ENCODE measurements at places on chromosomes 16 and 17.

DNA sequence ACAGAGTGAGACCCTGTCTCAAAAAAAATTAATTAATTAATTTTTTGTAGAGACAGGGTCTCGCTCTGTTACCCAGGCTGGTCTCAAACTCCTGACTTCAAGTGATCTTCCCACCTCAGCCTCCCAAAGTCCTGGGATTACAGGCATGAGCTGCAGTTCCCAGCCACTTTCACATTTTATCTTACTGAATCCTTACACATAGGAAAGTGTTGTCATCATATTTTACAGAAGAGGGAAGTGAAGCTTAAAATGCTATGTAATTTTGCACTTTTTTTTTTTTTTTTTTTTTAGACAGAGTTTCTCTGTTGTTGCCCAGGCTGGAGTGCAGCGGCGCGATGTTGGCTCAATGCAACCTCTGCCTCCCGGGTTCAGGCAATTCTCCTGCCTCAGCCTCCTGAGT is 21.1 kb upstream of the ZNF629 start:
- no peak for DNase-seq

- DNase-seq: no peak
Observed at GRCh38 chr16:88048985-88049384, 97.8 kb downstream of the BANP start.

DNA sequence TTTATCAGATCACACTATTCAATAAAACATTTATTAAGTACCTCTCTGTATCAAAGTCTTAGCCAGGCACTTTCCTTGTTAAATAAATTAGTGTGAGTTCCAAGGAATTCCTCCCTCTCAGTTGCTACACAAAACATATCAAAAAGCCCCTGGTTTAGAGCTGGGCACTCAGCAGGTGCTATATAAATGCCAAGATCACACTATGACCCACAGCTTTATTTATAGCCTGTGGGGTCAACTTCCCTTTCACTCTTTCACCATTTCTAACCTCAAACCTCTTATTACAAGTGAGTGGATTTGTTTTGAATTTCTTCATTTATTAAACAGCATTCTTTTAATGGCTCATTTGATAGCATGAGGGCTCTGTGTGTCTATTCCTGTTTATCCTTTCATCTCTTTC is 112.6 kb upstream of the MPHOSPH6 start:
- DNase-seq: no peak

- no peak for DNase-seq
Observed at GRCh38 chr16:50303605-50304466, 37.5 kb downstream of the ADCY7 start.

GRCh38 chr16:87706278-87707000 is 59.3 kb downstream of the KLHDC4 start:
- DNase-seq: no peak

DNA sequence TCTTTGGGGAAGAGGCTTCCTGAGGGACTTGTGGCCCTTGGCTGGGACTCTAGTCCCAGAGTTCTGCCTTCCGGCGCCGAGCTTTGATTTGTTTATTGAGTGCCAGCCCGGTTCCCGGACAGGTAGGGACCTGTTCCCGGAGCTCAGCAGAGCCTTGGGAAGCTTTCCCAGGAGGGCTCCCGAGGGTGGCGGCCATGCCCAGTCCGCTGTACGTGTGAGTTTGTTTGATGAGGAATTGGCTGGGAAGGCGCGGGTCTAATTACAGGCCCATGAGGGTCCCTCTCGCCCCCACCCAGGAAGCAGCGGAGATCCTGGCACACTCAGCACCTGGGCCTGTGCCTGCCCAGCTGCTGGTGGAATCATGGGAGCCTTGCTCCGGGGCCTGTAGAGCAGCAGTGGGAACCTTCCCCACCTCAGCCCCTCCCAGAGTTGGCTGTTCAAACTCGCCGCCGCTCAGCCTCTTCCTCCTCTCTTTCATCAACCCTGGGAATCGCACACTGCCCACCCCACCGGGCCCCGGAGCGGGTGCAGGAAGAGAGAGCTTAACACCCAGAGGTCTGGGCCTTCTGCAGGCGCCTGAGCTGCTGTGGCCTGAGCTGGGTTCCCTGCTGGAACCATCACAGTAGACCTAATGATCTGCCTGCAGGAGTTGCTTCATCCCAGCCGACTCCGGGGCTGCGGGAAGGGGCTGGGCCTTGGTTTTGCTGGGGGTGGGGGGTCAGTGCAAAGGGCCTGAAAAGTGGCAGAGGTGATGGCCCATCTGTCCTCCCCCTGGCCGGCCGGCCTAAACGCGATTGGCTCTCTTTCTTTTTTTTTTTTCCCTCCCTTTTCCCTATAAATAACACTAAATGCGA is 313.7 kb downstream of the SEC14L1 start:
- no peak for DNase-seq

GRCh38 chr16:19021747-19022146 is 38.0 kb downstream of the TMC7 start:
- DNase-seq: no peak

DNA sequence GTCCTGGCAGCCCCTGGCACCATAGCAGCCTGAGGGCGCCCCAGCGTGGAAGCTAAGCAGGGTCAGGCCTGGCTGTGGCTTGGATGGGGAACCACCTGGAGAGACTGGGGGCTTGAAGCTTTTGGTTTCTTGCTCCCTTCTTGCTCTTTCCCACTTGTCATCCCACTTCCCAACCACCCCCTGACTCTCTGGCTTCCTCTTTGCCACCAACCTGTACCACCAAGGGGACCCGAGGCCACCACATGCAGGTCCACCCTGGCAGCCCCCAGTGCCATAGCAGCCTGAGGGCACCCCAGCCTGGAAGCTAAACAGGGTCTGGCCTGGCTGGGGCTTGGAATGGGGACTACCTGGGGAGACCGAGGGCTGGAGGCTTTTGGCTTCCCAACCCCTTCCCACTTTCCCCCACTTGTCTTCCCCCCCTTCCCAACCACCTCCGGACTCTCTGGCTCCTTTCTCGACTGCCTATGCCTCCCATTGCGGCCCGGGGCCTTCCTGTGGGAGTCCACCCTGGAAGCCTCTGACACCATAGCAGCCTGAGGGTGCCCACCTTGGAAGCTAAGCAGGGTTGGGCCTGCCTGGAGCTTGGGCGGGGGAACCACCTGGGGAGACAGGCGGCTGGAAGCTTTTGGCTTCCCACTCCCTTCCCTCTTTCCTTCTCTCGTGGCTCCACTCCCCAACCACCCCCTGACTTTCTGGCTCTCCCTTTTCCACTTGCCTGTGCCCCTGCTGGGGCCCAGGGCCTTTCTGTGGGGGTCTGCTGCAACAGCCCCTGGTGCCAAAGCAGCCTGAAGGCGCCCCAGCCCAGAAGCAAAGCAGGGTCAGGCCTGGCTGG is 2294.4 kb downstream of the TP53TG3F start:
- DNase-seq: no peak

- no peak for DNase-seq
Observed at GRCh38 chr17:65438708-65439294, 122.6 kb downstream of the AXIN2 start.

GRCh38 chr17:81020767-81021497 is 14.0 kb upstream of the BAIAP2 start:
- no peak for DNase-seq

- no peak for DNase-seq
Observed at GRCh38 chr17:82957961-82958561, 118.2 kb upstream of the ZNF750 start.

DNA sequence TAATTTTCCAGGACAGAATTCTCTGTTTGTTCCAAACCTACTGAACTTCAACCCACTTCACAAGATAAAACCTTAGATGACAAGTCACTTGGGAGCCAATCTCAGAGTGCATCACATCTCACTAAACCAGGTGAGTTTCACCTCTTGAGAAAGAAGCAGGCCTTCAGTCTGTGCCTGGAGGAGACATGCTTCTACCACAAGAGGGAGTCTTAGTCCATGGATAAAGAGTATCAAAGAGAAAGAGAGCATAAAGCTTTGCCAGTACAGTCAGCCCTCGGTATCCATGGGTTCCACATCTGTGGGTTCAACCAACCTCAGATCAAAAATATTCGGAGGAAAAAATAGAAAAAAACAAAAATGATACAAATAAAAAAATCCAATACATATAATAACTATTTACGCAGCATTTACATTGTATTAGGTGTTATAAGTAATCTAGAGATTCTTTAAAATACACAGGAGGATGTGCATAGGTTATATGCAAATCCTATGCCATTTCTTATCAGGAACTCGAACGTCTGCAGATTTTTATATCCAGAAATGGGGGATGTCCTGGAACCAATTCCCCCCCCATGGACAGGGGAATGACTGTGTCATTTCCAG is 37.7 kb downstream of the DUSP14 start:
- DNase-seq: no peak

- no peak for DNase-seq
Observed at GRCh38 chr16:24975428-24975889, 39.7 kb downstream of the ARHGAP17 start.

- peak; percentile 16 for DNase-seq
Observed at GRCh38 chr17:11996722-11997146, 541 bp downstream of the ZNF18 start.

GRCh38 chr17:4789701-4789950 is 862 bp downstream of the GLTPD2 start:
- no peak for DNase-seq

- DNase-seq: no peak
Observed at GRCh38 chr17:50189550-50190292, 11.7 kb downstream of the COL1A1 start.

DNA sequence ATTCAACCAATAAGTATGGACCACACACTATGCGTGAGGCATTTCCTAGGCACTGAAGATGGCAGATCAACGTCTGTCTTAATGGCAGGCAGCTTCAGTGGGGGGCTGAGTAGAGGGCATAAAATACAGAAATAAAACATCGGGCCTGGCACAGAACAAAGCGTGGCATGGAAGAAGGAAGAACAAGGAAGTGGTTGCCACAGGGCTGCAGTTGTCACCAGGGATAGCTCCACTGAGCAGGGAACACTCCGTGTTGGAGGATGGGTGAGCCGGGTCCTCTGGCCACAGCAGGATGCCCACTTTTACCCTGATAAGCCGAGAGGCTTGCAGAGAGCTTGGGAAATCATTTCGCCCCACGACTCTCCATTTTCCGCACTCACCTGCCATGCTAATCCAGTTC is 6.3 kb downstream of the CDIP1 start:
- no peak for DNase-seq

DNA sequence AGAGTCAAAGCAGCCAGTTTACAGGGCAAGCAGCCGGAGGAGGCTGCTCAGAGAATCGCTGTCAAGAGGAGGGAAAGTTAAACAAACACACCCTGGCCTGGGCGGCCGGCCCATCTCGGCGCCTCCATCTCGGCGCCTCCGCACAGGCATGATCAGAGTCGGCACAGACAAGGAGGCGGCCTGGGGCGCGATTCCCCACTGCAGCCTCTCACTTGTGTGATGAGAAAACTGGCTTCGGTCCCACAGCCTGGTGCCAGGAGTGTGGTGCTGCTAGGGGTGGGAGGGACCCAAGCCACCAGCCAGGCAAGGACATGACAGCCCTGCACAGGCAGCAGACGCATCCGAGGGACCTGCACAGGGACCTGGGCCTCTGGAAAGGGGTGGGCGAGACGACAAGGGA is 17.7 kb downstream of the SLC38A10 start:
- no peak for DNase-seq

GRCh38 chr17:16286947-16287562 is 66.2 kb downstream of the CENPV start:
- DNase-seq: no peak

DNA sequence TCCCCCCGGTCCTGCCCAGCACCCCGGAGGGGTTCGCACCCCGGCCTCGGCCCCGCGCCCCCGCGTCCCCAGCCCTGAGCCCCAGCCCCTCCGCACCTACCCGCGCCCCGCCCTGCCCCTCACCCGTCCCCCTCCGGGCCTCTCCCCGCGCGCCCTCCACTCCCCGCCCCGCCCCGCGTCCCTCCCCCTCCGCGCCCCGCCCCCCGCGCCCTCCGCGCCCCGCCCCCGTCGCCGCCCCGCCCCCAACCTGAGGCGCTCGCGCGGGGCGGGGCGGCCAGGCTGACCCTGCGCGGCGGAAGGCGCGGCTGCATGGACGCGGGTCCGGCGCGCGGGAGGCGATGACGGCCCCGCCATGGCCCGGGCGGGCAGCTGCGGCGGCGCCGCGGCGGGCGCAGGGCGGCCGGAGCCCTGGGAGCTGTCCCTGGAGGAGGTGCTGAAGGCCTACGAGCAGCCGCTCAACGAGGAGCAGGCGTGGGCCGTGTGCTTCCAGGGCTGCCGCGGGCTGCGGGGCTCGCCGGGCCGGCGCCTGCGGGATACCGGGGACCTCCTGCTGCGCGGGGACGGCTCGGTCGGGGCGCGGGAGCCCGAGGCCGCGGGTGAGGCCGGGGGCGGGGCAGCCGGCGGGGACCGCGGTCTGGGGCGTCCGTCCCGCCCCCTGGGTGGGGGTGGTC is at the start of gene SPIRE2:
TSS of gene SPIRE2 (plus strand) at position 277 of the 671 bp plus-strand sequence. CDS start at position 353, 76 bp downstream.
- DNase-seq: peak; percentile 51

DNA sequence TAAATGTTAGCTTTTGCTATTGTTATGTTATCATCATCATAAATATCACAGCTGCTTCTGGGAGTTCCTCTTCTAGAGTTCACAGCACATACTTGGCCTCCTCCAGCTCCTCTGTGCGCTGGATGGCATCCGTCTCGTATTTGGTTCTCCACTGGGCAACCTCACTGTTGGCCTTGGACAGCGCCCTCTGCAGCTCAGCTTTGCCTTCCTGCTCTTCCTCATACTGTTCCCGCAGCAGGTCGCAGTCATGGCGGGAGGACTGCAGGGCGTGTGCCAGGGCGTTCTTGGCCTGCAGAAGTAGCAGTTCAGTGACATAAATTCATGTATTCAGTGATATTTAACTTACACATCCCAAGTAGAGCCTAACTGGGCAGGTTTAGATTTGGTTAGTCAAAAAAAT is 23.4 kb downstream of the MYH8 start:
- no peak for DNase-seq

- no peak for DNase-seq
Observed at GRCh38 chr17:60315650-60316049, 76.3 kb downstream of the USP32 start.

- peak; percentile 68 for DNase-seq
Observed at GRCh38 chr16:28935924-28936783, 4.4 kb downstream of the CD19 start.

GRCh38 chr17:12431188-12431587 is 234.5 kb upstream of the MYOCD start:
- no peak for DNase-seq

DNA sequence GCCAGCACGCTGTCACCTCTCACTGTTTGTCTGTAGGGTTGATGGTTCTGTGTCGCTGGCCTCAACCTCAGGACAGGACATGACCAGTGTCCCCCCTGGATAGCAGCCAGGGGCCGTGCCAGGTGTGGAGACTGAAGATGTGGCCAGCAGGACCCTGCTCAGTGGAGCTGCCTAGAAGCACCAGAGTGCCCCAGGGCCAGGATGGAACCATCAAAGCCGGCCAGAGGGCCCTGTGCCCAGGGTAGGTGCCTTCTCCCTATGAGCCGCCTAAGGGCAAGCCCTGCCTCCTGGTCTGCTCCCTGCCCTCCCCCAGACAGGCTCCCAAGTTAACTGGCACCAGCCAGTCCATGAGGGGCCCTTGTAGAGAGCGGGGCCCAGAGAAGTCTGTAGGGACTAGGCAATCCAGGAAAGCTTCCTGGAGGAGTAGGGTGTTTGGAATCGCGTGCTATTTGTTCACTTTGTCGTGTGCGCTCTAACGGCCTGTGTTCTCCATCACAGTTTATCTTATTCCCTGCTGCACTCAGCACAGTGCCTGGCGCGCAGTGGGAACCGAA is 546 bp upstream of the NDUFB10 start:
- DNase-seq: no peak
